HT1080 (cell line): ENCODE measurements at places on chromosomes 2 and 18. TPM values are rescaled to one million over a fixed set of nuclear protein-coding genes. Genes with fewer than 3 reads are reported as not detected.

- DNase-seq: no peak
Observed at GRCh38 chr2:206797376-206797775, 32.0 kb downstream of the FASTKD2 start.

GRCh38 chr18:24500217-24500616, 39.8 kb downstream of the HRH4 start:
- no peak for DNase-seq

DNA sequence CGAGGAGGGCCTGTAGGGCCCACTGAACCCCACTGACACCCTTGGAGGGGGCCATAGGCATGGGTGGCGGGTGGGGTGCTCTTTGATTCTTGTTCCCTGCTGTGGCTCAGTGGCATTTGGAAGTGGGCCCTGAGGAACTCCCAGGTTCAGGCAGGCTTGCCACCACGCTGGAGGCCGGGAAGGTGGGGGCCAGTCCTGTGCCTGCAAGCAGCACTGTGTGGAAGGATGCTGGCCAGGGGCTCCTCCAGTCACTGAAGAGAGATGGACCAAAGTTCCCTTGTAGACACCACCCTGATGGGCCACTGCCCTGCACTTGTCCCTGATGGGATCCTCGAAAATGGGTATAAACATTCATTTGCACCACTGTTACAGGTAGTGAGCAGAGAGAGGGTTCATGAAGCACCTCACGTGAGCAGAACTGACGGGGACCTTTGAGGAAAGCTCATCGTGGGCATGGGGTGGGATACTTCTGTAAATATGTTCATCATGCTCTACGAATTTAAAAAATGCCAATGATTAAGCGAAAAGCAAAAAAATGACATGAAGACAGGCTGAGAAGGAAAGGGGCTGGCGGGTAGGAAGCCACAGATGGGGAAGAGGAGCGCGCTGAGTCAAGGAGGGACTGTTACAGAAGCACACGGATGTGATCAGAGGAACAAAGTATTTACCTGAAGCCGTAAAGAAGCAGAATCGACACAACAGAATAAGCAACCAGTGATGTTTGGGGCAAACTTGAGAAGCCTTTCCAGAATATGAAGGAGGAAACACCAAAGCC, 45.2 kb upstream of the ASB1 start:
- no peak for DNase-seq

DNA sequence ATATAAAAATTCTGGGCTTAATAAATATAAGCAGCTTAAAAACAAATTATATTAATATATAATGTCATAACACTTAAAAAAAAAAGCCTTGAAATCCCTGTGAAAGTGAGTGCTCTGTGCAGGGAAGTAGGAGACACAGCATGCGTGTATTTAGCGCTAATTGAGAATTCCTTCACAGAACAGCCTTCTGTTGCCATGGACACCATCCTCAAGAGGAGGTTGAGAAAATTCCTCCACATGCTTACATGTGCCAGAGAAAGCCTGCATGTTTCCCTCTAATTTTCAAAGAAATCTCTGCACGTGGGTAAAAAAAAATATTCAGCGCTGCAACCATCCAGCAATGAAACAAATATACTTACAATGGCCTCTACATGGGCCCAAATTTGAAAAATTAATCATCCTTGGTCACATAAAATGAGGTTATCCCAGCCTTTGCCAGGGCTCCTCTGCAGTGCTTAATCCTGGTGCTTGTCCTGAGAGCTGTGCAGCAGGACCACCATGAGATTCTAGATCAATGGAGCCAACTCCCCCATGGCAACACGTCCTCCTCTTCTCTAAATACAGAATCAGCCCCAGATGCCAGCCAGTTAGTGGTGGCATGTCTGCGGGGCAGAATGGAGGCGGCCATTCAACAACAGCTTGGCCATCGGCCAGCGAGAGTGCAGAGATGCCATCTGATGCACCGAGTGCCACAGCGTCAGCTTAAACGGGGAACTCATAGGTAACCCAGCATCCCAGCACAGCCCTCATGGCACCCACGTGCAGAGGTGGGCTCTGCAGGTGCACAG, 228.0 kb downstream of the MYT1L start:
- no peak for DNase-seq

The WNT6 gene
- not detected in 2 replicates for total RNA-seq

GRCh38 chr2:109527846-109528705, 85.7 kb downstream of the SEPTIN10 start:
- DNase-seq: no peak

DNA sequence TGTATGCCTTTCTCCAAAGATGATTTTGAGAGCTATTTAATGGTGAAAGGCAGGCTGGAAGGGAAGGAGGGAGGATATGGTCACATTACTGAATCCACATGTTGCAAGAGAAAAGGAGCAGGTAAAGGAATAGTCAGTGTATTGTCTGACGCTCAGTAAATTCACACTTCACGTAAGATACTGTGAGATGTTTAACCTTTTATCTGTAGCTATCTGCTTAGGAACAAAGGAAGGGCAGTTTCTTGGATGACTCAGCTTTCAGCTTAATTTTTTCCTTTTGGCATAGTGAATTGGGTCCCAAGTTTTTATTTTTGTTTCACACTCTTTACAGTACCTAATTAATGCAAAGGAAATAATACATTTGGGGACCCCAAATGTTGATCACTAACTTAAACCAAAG, 96.2 kb downstream of the PMS1 start:
- DNase-seq: no peak

DNA sequence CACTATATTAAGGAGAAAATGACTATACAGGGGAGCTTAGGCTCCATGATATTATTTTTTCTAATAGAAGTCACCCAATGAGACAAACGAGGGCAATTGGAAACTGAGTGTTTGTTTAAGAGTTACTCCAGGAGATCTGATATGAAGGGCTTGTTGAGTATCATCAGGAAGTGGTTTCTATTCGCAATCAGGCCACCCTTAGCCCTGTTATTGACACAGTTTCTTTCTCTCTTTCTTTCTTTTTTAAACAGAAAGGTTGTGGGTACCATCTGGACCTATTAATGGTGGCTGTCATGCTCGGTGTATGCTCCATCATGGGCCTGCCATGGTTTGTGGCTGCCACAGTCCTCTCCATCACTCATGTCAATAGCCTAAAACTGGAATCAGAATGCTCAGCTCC, 117.3 kb downstream of the DPP4 start:
- no peak for DNase-seq

The TUBA3E gene
- 11.1 and 14.6 TPM in 2 replicates for total RNA-seq

DNA sequence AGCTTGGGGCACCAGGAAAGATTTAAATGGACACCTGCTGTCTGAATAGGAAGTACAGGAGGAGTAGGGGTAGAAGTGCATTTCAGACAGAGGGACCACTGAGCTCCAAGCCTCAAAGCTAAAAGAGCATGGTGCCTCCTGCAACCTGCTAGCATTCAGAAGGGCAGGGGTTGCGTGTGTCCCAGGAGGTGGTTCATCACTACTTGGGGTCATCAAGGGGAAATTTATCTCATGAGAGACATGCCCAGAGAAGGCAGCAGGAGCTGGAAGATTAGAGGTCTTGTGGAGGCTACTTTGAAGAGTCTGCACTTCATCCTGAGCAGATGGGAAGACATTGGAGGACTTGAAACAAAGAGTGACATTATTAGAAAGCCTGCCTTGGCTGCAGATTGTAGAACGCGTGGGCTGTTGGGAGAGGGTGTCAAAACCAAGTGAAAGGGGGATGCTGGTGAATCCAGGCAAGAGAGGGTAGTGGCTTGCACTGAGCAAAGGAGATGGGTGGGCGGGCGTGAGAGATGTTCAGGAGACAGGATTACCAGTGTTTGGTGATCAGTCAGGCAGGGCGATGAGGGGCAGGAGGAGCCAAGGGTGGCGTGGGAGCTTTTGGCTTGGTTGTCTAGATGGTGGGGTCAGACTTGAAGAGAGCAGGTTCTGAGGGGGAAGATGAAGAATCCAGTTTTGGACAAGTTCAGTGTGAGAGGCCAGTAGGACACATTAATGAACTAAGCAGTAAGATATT, 154.0 kb downstream of the DYSF start:
- DNase-seq: no peak
